ENCODE measurements at places on chromosomes 7 and 10.

DNA sequence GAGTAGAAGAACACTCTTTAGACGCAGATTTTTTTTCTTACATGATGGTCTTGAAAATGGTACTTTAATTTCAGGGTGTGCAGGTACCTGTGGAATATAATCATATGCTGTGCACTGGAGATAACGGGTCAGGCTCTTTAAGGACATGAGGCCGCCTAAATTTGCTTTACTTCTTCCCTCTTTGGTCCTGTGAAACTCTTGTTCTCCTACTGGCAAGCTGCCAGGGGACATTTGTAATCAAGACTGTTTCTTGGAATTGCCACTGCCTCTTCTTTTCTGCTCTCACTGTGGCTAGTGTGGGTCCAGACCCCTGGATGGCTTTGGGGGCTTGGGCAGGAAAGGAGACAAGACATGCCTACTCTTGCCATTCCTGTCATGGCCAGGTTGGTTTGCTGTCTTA, 146.0 kb downstream of the SND1 start:
- DNase-seq, result no peak

GRCh38 chr10:38212460-38212859, 118.3 kb downstream of the ZNF37A start:
- no peak for DNase-seq

- DNase-seq, result no peak
These were observed 517.5 kb upstream of the GALNT17 start for GRCh38 chr7:70614237-70615045.

DNA sequence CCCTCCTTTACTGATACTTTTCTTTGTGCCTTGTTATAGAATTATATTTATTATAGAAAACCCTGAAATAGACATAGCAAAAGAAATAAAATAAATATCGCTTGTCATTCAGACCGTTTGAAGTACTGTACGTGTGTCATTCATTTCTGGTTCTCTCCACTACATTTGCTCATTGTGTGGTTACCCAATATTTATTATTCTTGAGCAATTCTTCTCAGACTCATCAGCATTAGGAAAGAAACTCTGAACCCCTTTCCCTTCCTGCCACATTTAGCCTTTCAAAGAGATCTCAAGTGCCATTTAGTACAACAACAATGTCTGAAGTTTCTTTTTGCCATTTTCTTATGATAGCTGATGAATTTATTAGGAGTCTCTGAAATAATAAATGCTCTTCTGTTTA, 154.1 kb downstream of the KIAA1217 start:
- no peak for DNase-seq
